ENCODE measurements at places on chromosomes 4 and X. TPM values are rescaled to one million over a fixed set of nuclear protein-coding genes. Genes with fewer than 3 reads are reported as not detected.

DNA sequence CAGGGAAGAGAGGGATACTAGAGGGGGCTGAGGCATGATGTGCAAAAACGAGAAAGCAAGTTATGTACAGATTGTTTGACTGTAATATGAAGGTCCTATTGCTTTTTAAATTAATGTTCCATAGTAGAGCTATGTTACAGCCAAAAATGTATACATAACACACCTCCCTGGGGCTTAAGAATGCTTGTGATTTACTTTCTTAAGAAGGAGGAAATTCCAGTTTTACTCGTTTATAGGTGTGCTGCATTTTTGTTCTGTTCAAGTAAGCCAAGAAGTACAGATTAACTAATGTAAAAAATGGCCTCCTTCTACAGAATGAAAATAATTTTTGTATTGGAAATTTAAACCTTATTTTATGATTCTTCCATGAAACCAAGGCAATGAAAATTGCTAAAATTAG is 614.4 kb upstream of the NR3C2 start:
- no peak overlapping the region for H3K27ac ChIP-seq
- no peaks in the 10 kb centered on the region for H3K4me1 ChIP-seq
- H3K4me3 ChIP-seq: no peak overlapping the region
- no peak for DNase-seq

- DNase-seq: no peak
- no peaks in the 10 kb centered on the region for H3K27me3 ChIP-seq
- no peak overlapping the region for H3K27ac ChIP-seq
- H3K4me1 ChIP-seq: no peaks in the 10 kb centered on the region
- no peak overlapping the region for H3K4me3 ChIP-seq
These were observed 20.4 kb downstream of the PRPS2 start for GRCh38 chrX:12811658-12812057.

CSAG2 gene
- not detected for total RNA-seq

GRCh38 chr4:14321723-14322122 is 680.6 kb upstream of the CPEB2 start:
- no peak overlapping the region for H3K4me3 ChIP-seq
- no peaks in the 10 kb centered on the region for H3K4me1 ChIP-seq
- no peak overlapping the region for H3K27ac ChIP-seq

DNA sequence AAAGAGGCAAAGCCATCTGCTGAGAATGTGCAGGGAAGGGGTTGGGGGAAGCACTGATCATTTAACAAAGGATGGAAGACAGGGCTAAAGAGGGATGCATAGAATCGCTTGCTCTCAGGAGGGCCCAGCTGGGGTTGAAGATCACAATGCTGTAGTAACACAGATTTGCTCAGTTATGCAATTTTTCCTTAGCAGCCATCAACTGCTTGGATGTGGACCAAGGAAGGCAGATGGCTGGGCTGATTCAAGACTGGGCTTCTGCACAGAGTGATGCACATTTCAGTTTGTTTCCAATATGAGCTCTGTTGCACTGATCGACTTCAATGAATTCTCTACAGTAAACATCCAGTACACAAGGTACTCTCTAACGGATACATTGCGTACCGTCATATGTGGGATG is 127.8 kb upstream of the TBL1X start:
- H3K4me3 ChIP-seq: no peak overlapping the region
- no peaks in the 10 kb centered on the region for H3K36me3 ChIP-seq
- DNase-seq: no peak
- no peak overlapping the region for H3K27ac ChIP-seq
- H3K4me1 ChIP-seq: peaks cover 26% of the 10 kb centered on the region

GRCh38 chrX:38662640-38663039 is 101.3 kb downstream of the TSPAN7 start:
- H3K4me1 ChIP-seq: no peaks in the 10 kb centered on the region
- H3K36me3 ChIP-seq: no peaks in the 10 kb centered on the region
- H3K27ac ChIP-seq: no peak overlapping the region
- no peak overlapping the region for H3K4me3 ChIP-seq

CTAG1B gene
- not detected for total RNA-seq

DNA sequence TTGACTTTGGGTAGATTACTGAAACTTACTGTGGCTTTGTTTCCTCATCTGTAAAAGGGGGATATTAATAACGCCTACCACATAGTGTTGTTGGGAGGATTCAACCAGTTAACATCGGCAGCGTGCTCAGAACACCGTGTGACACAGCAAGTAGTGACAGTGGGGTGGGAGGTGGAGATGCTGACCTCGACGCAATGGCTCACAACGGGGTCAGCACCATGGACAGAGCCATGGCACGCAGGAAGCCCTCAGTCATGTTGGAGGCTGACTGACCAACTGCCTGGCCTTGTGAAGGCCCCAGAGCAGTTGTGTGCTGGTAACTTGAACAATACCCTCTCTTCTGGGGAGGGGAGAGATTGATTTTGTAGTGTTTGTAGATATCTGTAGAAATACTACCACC is 93.2 kb downstream of the WFS1 start:
- no peaks in the 10 kb centered on the region for H3K27me3 ChIP-seq
- H3K4me1 ChIP-seq: no peaks in the 10 kb centered on the region
- H3K36me3 ChIP-seq: no peaks in the 10 kb centered on the region
- no peak overlapping the region for H3K4me3 ChIP-seq

Measured in SJSA1 (cell line).